NCI-H1436 (cell line): ENCODE measurements at places on chromosomes 12 and 14.

DNA sequence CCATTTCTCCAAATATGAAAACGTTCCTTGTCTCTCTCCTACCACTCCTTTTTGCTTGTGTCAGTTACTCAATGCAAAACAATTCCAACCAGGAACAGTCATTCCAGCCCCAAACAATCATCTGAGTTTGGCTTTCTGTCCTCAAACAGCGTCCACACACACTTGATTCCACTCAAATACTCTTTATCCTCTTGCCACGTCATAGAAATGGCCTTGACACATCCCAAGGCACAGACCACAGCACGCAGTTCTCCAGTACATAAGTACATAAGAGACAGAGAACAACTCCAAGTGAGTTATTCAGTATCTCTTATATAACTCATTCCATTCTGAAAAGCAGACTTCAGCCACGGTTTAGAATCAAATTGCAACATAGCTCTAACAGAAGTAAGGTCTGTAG lies 299.2 kb downstream of the RPS29 start:
- DNase-seq = no peak

DNA sequence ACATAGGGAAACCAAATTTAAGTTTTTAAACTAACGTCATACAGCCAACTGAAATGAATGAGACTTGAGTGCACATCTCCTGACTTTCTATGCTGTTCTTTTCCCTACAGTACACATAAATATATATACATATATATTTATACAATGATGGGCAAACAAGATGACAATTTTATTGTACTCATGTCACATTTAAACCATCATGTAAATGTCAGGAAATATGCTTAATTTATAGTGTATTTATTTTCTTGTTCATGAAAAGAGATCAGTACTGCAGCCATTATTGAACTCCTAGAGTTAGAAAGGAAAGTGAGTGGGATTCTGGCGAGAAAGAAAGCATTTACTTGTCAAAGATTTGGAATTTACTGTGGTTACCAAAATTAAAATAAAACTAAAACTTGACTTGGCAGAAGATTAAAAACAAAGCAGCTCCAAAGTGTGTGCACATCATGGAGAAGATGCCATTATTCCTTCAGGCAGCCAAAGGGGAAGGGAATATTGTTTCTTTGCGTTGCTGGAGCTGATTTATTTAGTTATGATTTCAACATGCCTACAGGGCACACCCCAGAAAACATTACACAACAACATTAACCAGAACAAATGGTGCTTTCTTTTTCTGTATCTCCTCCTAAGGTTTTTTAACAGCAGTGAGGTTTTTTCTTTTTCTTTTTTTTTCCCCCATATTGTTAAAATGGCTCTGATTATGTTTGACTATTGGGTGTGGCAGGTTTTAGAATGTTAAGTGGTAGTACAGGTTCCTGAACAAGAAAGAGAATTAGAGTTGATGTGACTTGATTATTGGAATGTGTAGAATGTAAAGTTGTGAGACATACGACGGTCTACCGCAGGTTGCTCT lies 144.6 kb downstream of the RAD51B start:
- DNase-seq = no peak

GRCh38 chr12:115598871-115599811 lies 678.4 kb downstream of the MED13L start:
- peak; percentile 72 for DNase-seq

DNA sequence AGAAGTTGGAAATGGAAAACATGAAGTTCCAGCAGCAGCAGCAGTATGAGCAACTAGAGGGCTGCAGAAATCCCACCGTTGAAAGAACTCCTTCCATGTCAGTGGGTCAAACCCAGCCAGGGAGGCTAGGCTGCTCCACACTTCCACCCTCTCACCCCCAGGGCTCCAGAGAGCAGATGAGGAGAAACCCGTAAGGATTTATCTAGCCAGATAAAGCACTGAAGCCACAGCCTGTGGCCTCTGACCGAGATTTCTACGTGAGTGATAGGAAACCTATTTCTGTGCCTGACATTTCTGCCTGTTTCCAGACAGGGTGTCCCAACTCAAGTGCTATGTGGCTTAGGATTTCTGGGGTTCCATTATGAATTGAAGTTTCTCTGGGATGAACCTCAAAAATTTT lies 100.0 kb upstream of the EEA1 start:
- no peak for DNase-seq

- DNase-seq = no peak
Observed at GRCh38 chr14:102523200-102523568, 13.6 kb upstream of the ANKRD9 start.
